ENCODE measurements at places on chromosomes 13 and 19.

DNA sequence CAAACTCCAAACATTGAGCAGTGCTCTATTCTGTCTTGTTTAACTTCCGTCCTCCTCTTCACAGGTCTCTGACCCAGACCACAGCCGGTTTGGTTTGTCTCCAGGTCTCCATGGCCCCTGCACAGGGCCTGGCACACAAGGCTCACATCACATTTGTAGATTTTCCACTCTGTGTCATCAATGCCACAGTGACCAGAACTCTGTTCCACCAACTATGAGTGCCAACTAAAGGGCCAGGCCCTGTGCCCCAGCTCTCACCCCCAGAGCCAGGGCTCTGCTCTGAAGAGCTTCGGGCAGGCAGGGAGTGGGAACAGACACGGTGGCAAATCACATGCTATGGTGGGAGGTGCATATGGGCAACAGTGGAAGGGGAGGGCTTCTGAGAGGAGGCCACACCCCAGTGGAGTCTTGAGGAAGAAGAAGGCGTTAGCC is 16.0 kb downstream of the SMG9 start:
- no peak for DNase-seq

- DNase-seq: no peak
Observed at GRCh38 chr13:75811361-75811760, 175.2 kb downstream of the LMO7 start.

- no peak for DNase-seq
Observed at GRCh38 chr19:10433131-10433536, 12.8 kb downstream of the PDE4A start.

- no peak for DNase-seq
Observed at GRCh38 chr13:51635137-51635878, 51.0 kb downstream of the WDFY2 start.

DNA sequence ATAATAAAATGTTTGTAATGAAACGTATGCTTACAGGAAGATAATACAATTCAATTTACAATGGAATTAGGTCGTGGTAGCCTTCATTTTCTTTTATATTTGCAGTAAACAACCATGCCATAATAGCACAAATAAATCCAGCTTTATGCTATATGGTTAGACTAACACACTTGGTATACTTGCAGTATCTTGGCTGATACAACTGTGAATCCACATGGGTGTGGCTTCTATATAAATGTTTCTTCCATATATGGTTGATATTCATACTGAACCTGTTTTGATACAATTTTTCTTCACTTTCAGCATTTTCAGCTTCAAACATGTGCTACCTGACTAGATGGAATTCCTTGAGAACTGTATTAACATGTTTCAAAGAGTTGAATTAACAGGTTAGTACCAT is 20.4 kb upstream of the SPRY2 start:
- DNase-seq: no peak

GRCh38 chr13:114148521-114148855 is 16.1 kb upstream of the RASA3 start:
- DNase-seq: no peak

- no peak for DNase-seq
Observed at GRCh38 chr13:31968473-31968872, 63.1 kb upstream of the FRY start.

GRCh38 chr13:40564342-40565001 is 102.0 kb downstream of the FOXO1 start:
- DNase-seq: no peak
